Activated effector memory CD4-positive, alpha-beta T cell treated with Interleukin-2 at 50 U/mL for 16 hours (primary cell): ENCODE measurements at places on chromosomes 3 and 15.

DNA sequence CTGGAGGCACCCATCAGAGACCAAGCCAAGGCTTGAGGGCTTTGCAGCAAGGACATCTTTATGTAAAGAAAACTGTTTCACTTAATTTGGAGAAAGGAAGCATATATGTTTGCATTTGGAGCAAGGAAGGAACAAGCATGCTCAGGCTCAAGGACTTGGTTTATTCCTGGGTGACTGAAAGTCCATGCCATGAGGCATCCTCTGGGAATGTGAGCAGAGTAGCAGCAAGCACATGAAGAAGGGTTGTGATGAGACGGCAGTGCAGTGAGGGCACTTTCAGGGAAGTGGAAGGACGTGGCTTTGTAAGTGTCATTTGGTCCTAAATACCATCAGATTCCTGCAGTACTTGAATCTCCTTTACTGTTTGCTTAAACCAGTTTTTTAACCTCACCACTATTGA is 26.8 kb downstream of the POLG start:
- no peak for DNase-seq

DNA sequence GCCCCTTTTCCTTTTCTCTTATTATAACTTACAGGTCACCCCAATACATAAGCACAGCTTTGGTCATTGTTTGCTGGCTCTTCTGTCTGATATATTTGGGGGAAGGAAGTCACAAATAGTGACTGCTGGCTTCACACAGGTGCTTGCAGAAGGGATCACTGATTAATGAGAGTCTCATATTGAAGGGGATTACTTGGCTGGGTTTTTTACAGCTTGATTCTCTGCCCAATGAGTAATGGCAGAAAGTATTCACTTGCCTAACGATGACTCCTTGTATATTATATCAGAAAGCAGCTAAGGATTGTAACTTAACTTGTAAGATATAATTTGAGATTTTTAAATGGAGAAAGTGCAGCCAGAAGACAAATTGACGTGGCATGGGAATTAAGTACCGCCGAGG is 119.3 kb upstream of the PFN2 start:
- DNase-seq: no peak

GRCh38 chr3:114509756-114510155 is 215.9 kb downstream of the TIGIT start:
- no peak for DNase-seq

- no peak for DNase-seq
Observed at GRCh38 chr3:106403371-106404145, 534.7 kb upstream of the CBLB start.

- DNase-seq: no peak
Observed at GRCh38 chr15:39427705-39428104, 153.2 kb upstream of the THBS1 start.

GRCh38 chr15:90007076-90007460 is 5.9 kb downstream of the ZNF710 start:
- no peak for DNase-seq

GRCh38 chr15:58981808-58982475 is 5.5 kb upstream of the RNF111 start:
- no peak for DNase-seq

DNA sequence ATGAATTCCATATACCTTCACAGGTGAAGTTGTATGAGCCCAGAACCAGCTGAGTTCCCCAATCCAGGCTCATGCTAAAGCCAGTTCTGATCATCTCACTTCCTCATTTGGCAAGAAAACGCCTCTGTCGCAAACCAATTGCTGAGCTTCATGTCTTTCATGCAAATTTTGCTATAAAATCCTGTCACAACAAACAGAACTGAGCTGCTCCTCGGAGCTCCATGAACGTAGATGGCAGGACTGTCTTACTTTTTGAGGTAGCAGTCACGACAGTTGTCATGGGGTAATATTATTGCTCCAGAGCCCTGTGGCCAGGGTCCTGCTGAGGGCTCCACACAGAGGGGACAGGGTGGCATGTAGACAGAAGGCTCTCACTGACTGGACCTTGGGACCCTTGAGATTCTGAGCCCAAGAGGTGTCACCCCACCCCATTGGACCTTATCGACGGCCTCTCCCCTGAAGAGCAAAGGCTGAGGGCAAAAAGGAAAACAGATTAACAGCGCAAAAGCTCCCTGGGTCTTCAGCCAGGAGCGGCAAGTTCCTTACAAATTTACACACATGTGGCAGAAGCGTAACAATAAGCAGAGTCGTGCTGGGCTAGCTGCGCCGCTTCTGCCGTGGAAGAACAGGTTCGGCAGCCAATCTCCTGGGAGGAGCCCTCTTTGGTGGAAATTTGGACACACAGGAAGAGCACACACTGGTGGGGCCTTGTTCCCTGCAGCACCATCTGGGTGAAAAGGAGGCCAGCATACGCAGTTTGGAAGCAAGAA is 249.2 kb downstream of the OPA1 start:
- DNase-seq: no peak

- no peak for DNase-seq
Observed at GRCh38 chr3:12750223-12750622, 8.8 kb downstream of the TMEM40 start.

GRCh38 chr15:93645594-93645993 is 556.6 kb upstream of the RGMA start:
- DNase-seq: no peak

DNA sequence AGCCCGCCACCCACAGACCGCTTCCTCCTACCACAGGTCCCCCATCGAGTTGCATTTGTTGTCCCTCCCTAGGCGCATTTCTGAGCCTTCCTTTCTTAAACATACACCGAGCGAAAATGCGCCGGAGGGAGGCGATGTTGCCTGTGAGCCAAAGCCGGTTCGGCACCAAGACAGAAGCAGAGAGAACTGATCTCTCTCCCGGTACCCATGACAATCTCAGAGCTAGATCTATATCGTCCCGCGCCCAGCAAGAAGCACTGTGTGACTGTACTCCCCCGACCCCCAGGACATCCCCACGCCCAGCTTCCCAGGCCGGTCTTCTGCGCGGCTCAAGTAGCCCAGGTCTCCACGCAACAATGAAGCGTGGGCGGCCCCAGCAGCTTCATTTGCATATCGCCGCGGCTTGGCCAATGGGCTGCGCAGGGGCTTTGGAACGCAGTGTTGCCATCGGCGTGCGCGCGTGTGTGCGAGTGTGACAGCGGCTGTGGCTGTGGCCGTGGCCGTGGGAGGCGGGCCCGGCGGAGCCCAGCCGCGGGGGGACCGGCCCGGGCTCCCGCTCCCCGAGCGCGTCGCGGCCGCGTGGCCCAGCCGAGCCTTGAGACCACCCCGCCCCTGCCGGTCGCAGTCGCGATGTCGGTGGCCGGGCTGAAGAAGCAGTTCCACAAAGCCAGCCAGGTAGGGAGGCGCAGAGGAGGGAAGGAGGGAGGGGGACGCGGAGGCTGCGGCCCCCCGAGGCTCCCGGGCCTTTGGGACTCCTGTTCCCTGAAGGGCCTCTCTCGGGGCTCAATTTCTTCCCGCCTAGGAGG is at the start of gene SH3GL3:
Gene SH3GL3 (plus strand): TSS at position 438 of the 806 bp plus-strand sequence. CDS start 193 bp downstream, at position 631.
- no peak for DNase-seq

GRCh38 chr3:30341851-30342250 is 264.6 kb upstream of the TGFBR2 start:
- no peak for DNase-seq
